ENCODE measurements at places on chromosomes 6 and 20.
A peak's percentile ranks its signal among the peaks of the same experiment; 100 is the strongest.

DNA sequence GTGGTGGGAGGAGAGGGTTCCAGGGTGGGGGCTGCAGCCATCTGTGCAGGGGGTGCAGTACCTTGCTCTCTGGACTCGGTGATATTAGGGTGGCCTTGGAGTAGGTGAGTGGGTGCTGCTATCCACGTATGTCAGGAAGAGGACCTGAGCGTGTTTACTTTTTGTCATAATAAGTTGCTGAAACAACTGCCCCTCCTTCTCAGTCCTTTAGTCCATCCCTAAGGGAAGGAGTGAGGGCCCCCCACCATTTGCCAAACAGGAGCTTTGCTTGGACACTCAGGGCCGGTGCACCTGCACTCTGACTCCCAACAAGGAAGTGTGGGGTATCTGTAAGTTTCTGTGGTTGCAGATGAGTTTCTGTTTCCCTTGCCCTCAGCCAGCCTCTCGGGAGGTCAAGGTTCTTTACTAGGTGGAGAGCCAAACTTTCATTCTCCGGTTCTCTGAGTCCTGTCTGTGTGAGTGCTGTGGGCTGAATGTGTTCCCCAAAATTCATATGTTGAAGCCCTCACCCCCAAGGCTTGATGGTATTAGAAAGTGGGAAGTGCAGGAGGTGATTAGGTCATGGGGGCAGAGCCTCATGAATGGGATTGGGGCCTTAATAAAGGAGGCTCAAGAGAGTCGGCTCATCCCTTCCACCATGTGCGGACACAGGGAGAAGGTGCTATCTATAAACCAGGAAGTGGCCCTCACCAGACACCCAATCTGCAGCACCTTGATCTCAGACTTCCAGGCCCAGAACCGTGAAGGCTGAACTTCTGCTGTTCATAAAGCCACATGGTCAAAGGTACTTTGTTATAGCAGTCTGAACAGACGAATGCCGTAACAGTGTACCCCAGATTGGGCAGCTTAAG, 19.6 kb upstream of the CCR6 start:
- no peak for DNase-seq

- no peak for DNase-seq
Observed at GRCh38 chr6:38676236-38676973, 26.5 kb downstream of the GLO1 start.

GRCh38 chr6:19722999-19723398, 114.2 kb upstream of the ID4 start:
- DNase-seq, result no peak

DNA sequence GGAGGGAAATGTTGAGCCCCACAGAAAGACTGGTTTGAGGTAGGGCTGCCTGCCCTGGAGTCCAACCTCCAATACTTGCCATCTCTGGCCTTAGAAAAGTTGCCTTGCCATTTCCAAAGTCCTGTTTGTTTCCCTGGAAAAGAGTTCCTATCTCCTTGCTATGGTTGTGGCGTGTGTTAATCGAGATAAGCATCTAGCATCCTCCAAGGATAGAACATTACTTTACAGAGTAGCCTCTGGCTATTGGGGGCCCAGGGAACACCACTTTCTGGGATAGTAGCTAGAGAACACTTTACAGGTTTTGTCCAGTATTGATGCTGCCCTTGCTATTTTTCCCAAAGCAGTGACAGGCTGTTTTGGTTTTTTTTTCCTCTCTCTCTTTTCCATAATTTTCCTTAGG, 57.4 kb upstream of the SASH1 start:
- no peak for DNase-seq

GRCh38 chr6:106684011-106684410, 54.6 kb downstream of the QRSL1 start:
- no peak for DNase-seq

DNA sequence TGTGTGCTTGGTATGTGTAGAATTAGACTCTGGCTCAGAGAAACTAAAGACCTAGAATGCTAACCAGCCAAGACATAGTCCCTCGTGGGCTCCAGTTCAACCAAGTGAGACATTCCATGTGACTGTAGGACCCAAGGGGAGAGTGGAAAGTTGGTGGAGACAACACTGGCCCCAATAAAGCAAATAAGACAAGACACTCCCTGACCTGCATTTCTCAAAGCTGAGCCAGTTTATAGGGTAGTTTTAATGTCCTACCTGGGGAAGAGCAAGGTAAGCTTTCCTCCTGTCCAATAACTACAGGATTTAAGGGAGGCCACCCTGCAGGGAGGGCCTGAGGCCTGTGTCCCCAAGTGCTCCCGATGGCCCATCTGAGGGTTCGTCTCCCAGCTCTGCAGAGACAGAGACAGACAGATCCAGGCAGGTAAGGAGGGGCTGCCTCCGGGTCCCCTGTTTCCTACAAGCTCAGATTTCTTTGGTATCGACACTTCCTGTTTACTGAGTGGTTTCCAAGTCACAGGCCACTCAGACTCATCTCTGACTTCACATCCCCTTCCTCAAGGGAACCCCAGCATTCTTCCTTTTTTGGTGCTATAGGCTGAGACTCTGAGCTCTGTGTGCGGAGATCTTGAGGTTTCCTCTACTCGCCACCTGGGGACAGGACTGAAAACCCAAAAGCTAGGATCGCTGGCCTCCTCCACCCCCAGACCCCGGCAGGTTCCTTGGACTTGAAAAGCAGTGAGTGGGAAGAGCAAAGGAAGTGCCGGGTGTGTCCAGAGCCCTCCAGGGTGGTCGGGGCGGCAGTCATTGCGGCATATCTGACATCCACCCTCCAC, 92.4 kb downstream of the PRND start:
- DNase-seq, result no peak

- peak; percentile 39 for DNase-seq
Observed at GRCh38 chr20:47196091-47197081, 160.1 kb downstream of the ZMYND8 start.

GRCh38 chr20:19397666-19398065, 185.2 kb downstream of the SLC24A3 start:
- DNase-seq, result no peak

- peak; percentile 46 for DNase-seq
Observed at GRCh38 chr6:7673063-7673536, 52.8 kb upstream of the BMP6 start.

DNA sequence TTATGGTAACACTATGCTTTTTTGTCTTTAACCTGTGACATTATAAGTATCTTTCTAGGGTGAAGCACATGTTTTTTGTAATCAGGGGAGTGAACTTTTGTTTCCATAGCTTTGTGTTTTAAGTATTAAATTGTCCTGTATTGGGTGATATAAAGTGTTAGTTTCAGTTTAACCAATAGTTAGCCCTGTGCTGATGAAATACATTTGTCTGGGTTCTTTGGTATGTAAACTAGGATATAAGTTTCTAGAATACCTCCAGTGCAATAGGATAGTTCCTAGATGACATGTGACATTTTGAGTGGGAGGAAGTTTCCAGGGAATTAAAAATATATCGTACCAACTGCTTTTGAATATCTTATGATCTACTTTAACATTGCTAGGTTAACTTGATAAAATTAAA, 611.0 kb upstream of the MARCKS start:
- no peak for DNase-seq

DNA sequence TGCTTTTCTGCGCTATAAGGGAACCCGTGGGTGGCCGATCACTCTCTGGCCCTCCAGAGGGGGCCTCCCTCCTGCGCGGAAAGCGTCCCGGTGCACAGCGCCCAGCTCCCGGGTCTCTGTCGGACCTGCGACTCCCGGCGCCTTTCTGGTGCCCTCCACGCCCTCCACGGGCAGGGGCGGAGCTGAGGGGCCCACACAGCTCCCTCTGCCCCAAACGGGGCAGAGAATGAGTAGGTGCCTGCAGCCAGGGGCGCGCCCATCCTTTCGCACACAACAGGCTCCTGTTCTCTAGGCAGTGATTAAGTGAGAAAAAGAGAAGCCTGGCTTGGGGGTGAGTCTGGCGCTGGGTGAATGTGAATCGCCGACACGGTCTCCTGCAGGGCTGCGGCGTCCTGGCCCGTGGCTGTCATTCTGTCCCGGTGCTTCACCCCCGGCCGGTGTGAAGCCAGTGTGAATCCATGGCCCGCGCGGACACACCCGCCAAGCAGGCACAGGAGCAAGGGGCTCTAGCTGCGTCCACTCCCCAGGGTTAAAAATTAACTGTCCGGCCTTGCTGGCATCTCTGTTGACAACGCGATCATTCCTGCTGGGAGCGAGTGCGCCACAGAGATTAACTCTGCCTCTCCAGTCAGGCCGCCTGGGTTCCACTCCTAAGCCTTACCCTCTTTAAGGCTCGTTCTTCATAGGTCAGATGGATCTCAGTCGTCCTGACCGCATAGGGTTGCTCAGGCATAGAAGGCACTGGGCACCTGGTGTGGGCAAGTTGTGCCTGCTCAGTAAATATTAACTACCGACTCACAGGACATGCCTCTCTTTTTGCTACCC, 88.8 kb downstream of the PCSK2 start:
- no peak for DNase-seq

DNA sequence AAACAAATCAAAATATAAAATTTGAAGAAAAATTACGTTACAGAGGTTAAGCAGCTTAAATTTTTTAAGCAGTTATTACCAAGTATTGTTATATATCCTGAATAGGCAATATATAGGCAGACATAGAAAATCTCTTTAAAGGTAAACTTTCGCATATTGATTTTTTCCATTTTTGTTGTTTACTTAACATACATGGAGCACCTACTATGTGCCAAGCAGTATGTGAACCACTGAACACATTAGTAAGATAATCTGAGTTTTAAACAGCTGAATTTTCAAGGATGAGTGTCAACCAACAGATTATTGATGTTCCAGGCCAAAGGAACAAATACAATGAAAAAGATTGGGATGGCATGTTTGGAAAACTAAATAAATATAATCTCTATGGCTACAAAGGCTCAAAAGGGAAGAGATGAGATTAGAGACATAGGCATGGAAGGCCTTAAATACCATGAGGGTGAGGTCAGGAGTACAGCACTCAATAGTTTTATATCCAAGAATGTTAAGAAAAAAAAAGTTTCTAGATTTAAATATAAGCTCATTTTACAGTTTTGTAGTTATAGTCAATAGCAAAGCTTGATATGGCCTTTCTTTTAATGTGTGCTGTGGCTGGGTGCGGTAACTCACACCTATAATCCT, 277.5 kb downstream of the PTPRK start:
- DNase-seq, result no peak

- no peak for DNase-seq
Observed at GRCh38 chr6:28003059-28003458, 46.0 kb downstream of the OR2B6 start.

DNA sequence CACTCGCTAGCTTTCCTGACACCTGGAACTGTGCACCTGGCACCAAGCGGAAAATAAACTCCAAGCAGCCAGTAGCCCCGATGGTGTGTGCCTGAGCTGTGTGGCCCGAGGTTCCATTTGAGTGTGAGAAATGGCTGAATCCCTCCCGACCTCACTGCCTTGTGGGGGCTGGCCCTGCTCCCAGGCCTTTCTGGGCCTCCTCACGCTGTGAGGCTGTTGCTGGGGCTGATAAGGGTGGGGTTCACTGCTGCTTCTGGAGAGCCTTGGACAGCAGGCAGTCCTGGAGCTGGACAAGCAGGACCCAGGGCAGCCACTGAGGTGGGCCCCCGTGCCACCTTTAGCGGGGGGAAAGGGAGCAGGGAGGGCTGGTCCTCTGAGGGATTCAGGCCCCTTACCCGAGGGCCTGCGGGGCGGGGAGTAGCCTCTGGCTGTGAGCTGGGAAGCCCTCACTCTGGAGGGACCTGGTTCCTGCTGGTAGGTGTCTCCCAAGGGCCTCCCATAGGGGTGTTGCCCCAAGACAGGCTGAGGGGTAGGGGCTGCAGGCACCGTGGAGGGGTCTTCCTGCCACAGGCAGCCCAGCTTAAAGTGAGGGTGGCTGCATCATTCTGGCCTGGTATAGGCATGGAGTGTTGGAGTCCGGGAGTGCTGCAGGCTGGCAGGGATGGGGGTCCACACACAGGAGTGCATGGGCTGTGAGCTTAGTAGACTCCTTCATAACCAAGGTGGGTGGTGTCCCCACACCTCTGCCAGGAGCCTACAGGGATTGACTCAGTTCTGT, 1.7 kb downstream of the PPDPF start:
- DNase-seq, result no peak

DNA sequence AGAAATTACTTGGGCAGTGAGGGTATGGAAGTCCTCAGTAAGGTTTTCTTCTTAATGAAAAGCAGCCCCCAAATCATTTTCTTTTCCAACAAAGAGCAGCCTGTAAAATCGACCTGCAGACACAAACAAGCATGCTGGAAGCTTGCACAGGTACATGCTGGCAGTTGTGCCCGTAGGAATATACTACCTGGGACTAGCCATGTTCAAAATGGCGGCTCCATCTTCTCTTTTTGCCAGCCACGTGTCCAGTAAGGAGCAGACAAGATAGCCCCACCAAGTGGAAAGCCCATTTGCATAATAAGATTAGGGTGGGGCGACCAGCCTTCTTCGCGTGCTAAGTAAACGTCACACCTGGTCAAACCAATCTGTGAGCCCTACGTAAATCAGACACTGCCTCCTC, 259.4 kb upstream of the AGPAT4 start:
- no peak for DNase-seq

DNA sequence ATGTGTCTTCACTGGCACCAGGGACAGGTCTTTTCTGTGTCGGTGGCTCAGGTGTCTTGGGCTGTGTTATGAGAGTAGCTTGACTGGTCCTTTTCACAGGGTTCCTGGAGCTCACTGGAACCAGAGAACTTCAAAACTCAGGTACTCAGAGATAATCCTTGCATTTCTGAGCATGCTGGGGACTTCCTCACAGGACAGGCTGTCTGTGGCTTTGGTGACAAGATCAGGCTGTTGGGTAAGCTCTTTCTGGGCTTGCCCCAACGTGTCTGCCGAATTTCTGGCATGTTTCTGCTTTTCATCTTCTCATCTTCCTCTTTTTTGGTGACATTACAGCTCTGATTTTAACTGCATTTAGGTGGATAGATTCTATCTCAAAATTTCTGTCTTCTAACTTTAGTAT, 270.0 kb downstream of the CDH26 start:
- DNase-seq, result no peak

DNA sequence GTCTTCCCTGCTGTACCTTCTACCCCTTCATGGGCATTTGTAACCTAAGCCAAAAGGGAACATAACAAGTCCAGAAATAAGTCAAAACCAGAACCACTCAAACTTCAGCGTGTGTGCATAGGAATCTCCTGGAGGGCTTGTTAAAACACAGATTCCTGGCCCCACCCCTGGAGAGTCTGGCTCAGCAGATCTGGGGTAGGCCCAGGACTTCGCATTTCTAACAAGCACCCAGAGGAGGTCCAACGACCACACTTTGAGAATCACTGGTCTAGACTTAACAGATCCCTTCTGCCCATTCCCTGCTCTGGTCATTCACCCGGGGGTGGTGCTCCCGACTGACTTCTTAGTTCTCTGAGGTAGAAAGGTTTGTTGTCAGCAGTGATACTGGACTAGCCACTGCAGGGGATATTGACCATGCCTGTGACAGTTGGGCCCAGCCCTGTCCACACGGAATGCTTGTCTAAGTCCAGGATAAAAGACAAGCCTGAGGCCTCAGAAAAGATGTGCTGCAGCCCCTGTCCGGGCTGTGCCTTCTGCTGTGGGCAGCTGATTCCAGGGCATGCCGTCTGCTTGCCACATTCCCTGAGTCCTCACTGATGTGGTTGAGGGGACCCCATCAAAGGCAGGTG, 68.6 kb downstream of the SYNJ2 start:
- DNase-seq, result no peak

GRCh38 chr6:25086500-25087091, 150.8 kb upstream of the RIPOR2 start:
- DNase-seq, result no peak

Measured in fibroblast of the conjunctiva (primary cell).